ENCODE measurements at places on chromosomes 12 and 14.

- no peak for DNase-seq
These were observed 52.5 kb downstream of the ATP23 start for GRCh38 chr12:57993834-57994233.

DNA sequence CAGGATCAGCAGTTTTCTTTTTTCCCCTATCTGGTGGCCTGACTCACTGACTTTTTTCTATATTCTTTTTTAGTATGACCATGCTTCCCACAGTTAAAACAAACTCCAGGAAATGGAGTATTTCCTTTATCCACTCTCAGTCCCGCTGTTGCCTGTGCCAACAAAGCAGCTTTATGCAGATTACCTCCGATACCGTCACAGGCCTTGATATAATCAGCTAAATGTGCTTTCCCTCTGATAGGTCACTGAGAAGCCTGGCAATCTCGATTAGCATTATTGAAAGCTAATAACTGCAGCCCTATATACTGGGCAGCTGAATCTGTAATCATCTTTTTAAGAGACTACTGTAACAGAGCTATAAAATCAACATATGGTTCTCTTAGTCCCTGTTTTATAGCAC lies 243.6 kb downstream of the KIF21A start:
- DNase-seq: no peak

- DNase-seq: no peak
These were observed 60.3 kb downstream of the ATP2B1 start for GRCh38 chr12:89648211-89648930.

- DNase-seq: no peak
These were observed 33.5 kb downstream of the ISCA2 start for GRCh38 chr14:74526854-74527585.

- DNase-seq: no peak
These were observed 51.6 kb downstream of the TMTC1 start for GRCh38 chr12:29732191-29732590.

- DNase-seq: no peak
These were observed 8.9 kb downstream of the BICD1 start for GRCh38 chr12:32115404-32116104.

GRCh38 chr14:61620130-61620946 lies 75.0 kb upstream of the HIF1A start:
- DNase-seq: no peak

- DNase-seq: no peak
These were observed 864.6 kb upstream of the SEL1L start for GRCh38 chr14:82398256-82398655.

All from effector memory CD4-positive, alpha-beta T cell (primary cell).